ENCODE measurements at places on chromosomes 3 and 15. TPM values are rescaled to one million over a fixed set of nuclear protein-coding genes. Genes with fewer than 3 reads are reported as not detected.

- H3K36me3 ChIP-seq = no peaks in the 10 kb centered on the region
- H3K4me3 ChIP-seq = no peak overlapping the region
- no peak for DNase-seq
- H3K27ac ChIP-seq = no peak overlapping the region
- H3K4me1 ChIP-seq = peaks cover 28% of the 10 kb centered on the region
These were observed 4.1 kb downstream of the CD80 start for GRCh38 chr3:119555309-119555735.

- H3K36me3 ChIP-seq = no peaks in the 10 kb centered on the region
- H3K4me1 ChIP-seq = no peaks in the 10 kb centered on the region
- no peak overlapping the region for H3K27ac ChIP-seq
- H3K4me3 ChIP-seq = no peak overlapping the region
- DNase-seq = no peak
- no peaks in the 10 kb centered on the region for H3K27me3 ChIP-seq
These were observed 1135.1 kb downstream of the TUSC7 start for GRCh38 chr3:117844676-117845075.

GRCh38 chr3:43348852-43349574, 62.7 kb downstream of the SNRK start:
- H3K36me3 ChIP-seq = peaks cover 25% of the 10 kb centered on the region
- no peaks in the 10 kb centered on the region for H3K27me3 ChIP-seq
- H3K4me1 ChIP-seq = no peaks in the 10 kb centered on the region
- H3K27ac ChIP-seq = no peak overlapping the region

DNA sequence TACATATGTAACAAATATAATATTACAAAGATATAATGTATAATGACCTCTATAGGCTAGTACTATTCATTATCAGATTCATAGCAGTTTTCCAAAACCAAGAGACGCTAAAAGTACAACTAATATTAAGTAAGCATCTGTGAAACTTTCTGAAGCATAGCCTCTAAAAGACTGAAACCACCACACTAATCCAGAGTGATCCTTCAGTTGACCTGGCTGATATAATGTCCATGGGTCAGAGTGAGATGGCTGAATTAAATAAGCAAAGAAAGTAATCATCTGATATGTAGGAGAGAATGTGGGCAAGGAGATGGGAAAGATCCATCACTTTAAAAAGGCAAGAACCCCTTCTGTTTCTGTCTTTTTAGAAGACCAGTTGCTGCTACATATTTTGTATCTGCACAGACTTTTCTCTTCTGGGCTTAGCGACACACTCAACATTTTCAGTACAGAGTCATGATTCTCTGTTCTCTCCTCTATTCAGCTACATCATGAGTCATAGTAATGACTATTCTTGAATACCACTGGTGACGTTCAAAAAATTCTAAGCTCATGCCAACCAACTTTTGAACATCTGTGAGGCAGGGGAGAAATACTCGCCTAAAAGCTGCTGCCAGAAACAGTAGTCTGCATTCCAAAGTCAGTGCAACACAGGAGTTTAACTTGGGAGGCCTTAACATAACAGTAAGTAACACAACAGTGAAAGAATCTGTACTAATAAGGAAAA, 149.6 kb downstream of the MAGI1 start:
- H3K27me3 ChIP-seq = no peaks in the 10 kb centered on the region
- no peak overlapping the region for H3K27ac ChIP-seq
- no peaks in the 10 kb centered on the region for H3K4me1 ChIP-seq
- H3K36me3 ChIP-seq = no peaks in the 10 kb centered on the region

DNA sequence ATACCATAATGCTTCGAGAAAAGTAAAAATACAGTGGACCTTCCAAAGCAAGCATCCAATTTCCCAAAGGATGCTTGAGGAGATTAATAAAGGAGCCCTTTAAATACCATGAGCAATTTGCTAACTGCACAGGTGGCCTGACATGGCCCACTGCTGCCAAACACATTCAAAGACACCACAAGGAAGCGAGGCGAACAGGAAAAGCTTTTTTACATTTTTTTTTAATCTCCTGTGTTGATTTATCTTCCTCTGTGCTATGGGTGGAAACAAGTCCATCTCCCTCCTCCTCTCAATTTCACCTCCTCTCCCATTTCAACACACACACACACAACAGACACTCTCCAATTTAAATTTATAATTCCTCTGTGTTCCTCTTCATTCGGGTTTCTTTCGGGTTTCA, 243.4 kb downstream of the IGSF11 start:
- peaks cover 94% of the 10 kb centered on the region for H3K4me1 ChIP-seq
- no peaks in the 10 kb centered on the region for H3K27me3 ChIP-seq
- peaks cover 33% of the 10 kb centered on the region for H3K36me3 ChIP-seq
- peak overlapping the region; percentile 43 for H3K4me3 ChIP-seq
- peak; percentile 75 for DNase-seq
- H3K27ac ChIP-seq = peak overlapping the region; percentile 96

DNA sequence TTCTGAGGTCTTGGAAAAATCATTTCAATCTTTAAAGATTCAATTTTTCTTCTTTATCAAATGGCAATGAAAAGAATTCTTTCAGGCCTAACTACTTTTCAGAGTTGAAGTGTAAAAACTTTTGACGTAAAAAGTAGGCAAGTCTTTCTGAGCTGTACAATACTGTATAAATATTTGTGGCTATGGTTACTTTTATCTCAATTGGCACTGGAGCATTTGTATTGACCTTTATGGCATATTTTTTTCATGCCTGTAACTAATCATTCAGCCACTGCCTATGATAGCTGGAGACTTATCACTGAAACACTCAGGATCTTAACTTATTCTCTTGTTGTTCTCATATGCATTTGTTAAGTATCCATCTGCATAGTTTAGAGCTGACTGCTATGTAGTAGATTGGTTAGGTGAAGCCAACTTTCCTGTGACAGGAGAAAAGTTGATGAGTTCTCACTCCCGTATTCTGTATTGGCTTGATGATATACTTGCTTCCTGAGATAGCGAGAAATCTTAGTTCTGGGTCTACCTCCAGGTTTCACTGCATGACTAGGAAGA, 290.4 kb upstream of the TBL1XR1 start:
- DNase-seq = no peak
- H3K4me3 ChIP-seq = no peak overlapping the region
- no peaks in the 10 kb centered on the region for H3K4me1 ChIP-seq
- no peaks in the 10 kb centered on the region for H3K36me3 ChIP-seq
- H3K27ac ChIP-seq = no peak overlapping the region

- no peak overlapping the region for H3K4me3 ChIP-seq
- no peaks in the 10 kb centered on the region for H3K27me3 ChIP-seq
- H3K36me3 ChIP-seq = no peaks in the 10 kb centered on the region
- H3K27ac ChIP-seq = no peak overlapping the region
- no peak for DNase-seq
- H3K4me1 ChIP-seq = no peaks in the 10 kb centered on the region
These were observed 42.5 kb downstream of the LPP start for GRCh38 chr3:188196232-188196990.

DNA sequence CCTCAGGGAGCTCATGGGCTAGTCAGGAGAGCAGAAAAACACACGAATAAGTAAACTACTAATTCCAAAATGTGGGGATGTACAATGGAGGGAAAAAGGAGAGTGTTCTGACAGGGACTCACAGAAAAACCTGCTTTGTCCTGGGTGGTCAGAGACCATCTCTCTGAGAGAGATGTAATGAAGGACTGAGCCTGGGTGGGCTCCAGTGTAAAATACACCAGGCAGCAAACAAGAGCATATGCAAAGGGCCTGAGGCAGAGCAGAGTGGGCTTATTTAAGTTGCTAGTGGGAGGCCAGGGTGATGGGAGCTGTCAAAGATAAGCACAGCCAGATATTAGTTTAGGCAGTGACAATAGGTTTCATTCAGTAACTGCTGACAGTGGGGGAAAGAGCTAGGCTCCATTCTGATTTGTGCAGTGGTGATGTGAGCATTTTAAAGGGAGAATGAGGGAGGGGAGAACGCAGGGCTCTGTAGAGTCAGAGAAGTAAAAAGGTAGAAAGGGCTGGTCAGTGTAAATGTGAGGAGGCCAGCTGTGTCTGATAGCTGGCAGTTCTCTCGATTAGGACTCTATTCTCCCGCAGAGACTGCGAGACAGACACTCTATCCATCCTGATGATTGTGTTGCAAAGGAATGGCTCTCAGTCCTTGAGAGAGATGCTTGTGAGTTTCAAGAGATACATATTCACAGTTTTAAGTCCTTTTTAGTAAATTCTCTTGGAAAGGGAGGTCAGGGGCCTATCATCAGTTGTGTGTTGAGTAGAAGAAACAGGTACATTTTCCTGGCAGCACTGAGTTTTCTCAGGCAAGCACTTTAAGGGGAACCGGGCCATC, 3.5 kb downstream of the TF start:
- DNase-seq = peak; percentile 10
- H3K4me3 ChIP-seq = no peak overlapping the region
- H3K27ac ChIP-seq = no peak overlapping the region

- H3K4me3 ChIP-seq = no peak overlapping the region
- no peaks in the 10 kb centered on the region for H3K36me3 ChIP-seq
- no peak overlapping the region for H3K27ac ChIP-seq
- H3K27me3 ChIP-seq = no peaks in the 10 kb centered on the region
- H3K4me1 ChIP-seq = no peaks in the 10 kb centered on the region
These were observed 261.6 kb upstream of the LYSMD4 start for GRCh38 chr15:99994849-99995248.

- H3K4me3 ChIP-seq = no peak overlapping the region
- no peak for DNase-seq
These were observed 599.3 kb downstream of the PYDC2 start for GRCh38 chr3:192060160-192060781.

Gene TRH
- not detected for total RNA-seq
